Cerebellum (tissue), 4 donors: ENCODE measurements at places on chromosomes 5 and 9. TPM values are rescaled to one million over a fixed set of nuclear protein-coding genes. Genes with fewer than 3 reads are reported as not detected.

GRCh38 chr5:61346511-61346910, 14.5 kb downstream of the ZSWIM6 start:
- no peak for DNase-seq

GRCh38 chr5:152704286-152704685, 299.2 kb upstream of the NMUR2 start:
- no peak for DNase-seq

- no peak for DNase-seq
Observed at GRCh38 chr9:136671646-136672430, 9.1 kb downstream of the EGFL7 start.

The MED7 gene
- total RNA-seq, result 24.2 TPM

GRCh38 chr5:148953711-148954110, 109.2 kb downstream of the SH3TC2 start:
- no peak for DNase-seq

DNA sequence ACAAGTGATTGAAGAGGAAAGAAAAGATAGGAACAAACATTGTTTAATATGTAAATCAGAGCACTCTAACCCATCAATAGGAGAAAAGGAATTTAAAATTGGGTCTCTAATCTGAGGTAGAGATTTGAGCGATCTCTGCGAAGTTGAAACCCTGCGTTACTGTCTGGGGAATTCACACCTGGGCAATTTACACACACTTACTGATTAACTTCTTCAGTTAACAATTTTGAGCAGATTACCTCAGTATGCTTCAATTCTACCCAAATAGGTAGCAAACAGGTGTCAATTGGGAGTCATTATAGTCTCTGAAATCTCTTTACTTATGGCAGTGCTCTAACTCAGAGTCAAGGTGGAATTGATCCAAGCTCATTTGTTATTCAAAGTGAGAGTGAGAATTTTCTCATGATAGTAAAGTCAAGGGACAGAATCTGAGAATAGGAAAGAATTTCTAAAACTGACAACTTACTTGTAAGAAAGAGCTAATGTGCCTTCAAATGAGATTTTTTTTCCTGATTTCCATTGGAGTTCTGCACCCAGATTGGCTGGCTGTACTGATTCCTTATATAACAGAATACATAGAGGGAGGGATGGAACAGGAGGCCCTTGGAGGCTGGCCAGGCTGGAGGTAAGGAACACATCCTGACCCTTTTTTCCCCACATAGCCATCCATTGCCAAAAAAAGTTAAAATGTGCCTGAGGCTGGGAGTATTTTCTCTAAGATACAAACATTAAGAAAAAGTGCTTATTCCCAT, 27.1 kb upstream of the IFNA14 start:
- peak; percentile 3 for DNase-seq

DNA sequence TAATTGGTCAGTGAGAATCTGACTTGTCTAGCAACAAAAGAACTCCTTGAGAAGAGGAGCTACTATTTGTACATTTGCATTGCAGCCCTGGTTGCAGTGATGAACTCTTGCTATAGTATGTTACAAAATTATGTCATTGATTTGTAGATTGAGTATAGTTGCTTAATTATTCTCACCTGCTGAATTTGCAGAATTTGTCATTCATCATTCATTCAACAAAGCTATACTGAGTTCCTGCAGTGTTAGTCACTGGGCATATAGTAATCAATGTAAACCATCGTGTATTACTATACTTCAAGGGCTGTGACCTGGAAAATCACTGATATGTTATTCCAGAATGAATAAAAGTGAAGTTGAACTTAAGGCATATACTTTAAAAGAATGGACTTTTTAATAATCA, 50.1 kb downstream of the SLC1A3 start:
- DNase-seq, result no peak
